ENCODE measurements at places on chromosomes 11 and 22.

GRCh38 chr22:32904044-32904443 is 102.5 kb downstream of the TIMP3 start:
- no peak for DNase-seq

DNA sequence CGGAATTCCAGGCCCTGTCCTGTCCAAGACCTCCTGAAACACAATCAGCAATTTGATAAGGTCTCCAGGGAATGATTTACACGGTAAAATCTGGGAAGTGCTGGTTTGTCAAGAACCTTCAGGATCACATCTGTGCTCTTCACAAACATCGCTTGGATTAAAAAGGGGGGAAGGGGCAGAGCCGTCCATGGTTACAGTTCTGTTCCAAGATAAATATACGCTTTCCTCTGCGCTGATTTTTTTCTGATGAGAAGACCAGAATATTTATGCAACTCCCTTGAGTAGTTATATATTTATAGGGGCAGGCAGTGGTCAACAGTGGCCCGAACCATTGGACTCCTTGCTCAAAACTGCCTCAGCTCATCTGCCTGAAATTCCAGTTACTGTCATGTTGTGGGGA is 9.2 kb upstream of the APOL5 start:
- DNase-seq, result no peak

- DNase-seq, result no peak
Measured at GRCh38 chr11:73249853-73250783, 22.0 kb upstream of the P2RY6 start.

DNA sequence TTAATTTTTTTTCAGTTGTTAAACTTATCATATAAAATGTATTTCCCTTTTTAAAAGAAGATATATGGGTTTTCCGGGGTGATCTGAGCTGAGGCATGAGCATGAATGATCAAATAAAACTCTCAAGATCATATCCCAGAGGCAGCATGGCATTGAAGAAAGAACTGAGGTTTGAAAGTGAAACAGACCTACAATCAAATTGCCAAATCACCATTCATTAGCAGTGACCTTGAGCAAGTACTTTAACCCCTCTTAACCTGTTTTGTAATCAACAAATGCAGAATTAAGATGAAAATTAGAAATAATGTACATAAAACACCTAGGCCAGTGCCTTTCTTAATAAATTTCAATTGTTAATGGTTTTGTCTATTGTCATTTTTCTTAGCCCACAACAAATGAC is 116.0 kb downstream of the RBFOX2 start:
- DNase-seq, result no peak

DNA sequence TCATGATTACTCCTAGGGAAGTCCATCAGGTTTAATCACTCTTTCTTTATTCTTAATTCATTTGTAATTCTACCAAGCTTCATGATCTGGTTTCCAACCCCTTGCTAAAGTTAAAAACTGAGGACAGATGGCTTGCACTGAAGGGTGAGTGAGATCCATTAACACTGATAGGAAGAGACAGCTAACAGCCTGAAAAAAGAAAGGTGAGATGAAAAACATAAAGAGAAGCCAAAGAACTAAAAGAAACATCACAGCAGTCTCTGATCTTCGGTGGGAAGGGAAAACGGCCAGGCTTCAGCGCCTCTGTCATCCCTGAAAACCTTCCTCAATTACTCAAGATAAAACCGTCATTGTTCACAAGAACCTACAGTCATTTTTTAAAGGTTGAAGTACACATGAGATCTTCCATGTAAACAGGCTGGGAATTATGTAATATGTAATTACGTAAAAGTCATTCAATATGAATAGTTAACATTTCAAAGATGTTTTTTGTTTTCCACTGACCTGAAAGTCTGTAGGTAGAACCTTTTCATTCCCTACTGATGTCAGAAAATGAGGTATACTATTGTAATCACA is 41.3 kb downstream of the VSIG10L2 start:
- DNase-seq, result no peak

DNA sequence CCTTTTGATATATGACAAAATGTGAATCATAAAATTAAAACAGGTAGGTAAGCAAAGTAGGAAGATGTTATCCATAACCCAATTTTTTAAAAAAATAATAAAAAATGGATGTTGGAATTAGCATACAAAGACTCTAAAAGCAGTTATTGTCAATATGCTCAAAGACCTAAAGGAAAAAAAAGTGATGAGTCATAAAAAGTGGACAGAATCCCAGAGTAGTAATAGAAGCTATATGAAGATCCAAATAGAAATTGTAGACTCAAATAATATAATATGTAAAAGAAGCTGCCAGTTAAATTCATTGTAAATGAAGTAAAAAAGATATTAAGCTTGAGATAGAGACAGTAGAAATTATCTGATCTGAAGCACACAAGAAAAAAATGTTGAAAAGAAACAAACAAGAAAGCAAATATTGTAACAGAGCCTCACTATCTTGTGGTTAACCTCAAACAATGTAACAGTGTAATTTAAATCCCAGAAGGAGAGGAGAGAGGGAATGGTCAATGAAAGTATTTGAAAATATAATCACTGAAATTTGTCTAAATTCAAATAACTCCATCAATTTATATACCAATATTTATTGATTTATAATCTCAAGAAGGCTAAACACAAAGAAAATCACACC is 773.4 kb upstream of the RAG2 start:
- no peak for DNase-seq

GRCh38 chr22:41504397-41504796 is 35.5 kb downstream of the ACO2 start:
- no peak for DNase-seq

DNA sequence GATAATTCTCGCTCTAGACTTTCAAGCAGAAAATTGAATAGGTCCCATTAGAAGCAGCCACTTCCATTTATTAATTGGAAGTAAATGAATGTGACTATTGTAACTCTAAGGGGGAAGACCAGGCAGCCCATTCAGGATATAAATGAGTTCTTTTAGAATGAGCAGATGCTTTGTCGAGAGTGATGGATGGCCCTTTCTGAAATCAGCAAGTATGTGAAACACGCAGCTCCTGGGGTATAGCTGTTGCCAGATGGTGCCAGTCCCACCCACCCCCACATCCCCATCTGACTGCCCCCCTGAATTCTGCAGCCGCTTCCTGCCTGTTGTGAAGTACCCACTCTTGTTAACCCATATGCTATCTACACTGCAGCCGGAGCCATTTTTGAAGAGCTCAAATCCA is 3.7 kb downstream of the SLC15A3 start:
- no peak for DNase-seq

GRCh38 chr11:75562836-75563484 is 907 bp downstream of the SERPINH1 start:
- DNase-seq, result no peak

DNA sequence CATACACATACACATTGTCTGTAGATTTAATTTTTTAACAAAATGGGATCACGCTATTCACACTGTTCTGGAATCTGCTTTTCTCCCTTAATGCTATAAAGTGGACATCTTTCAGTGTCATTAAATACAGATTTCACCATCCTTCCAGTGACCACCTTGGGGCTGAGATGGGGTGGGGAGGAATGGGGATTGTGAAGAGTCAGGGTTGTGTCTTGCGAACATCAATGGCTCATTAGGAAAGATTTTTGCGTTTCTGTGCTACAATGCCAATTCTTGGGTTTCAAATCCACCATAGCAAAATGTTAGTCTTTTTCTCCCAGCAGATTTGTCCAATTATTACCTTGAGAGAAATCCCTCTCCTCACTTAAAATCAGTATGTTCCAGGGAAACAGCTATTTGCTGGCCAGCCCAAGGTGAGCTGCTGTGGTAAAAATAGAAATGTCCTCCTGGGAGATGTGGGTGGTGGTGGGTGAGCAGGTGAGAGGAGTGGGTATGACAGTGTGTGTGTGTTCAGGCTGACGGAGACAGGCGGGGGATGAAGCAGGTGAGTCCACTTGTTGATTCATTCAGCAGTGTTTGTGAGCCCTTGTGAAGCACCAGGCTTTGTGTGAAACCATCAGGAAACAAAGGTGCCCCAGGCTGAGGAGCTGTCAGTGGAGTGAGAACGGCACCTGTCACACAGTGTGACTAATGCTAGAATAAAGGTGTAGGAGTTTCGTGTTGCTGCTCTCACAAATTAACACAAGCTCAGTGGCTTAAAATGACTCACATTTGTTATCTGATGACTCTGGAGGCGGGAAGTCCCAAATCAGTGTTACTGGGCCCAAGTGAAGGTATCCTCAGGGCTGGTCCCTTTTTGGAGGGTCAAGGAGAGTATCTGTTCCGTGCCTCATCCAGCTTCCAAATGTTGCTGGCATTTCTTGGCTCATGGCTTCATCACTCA is 1.7 kb upstream of the CBX6 start:
- no peak for DNase-seq

DNA sequence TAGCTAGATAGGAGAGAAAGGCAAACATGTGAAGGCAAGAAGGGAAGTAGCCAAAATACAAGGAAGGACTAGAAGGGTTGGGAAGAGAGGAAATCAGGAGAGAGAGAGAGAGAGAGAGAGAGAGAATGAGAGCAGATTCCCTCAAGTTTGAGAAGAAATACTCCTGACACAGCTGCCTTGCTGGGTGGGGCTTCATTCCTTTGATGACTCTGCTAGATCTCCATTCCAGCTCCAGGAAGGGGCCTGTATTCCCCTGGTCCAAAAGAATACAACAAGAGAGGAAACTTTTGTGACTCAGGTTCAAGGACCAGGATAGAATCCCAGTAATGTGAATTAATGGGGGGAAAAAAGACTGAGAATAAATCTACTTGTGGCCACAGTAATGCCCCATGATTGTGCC is 62.9 kb upstream of the SPON1 start:
- no peak for DNase-seq

- no peak for DNase-seq
Measured at GRCh38 chr11:350723-351255, 18.5 kb upstream of the B4GALNT4 start.

- no peak for DNase-seq
Measured at GRCh38 chr22:28629420-28630176, 50.0 kb downstream of the TTC28 start.

- DNase-seq, result no peak
Measured at GRCh38 chr11:97355230-97355629, 965.4 kb downstream of the JRKL start.

DNA sequence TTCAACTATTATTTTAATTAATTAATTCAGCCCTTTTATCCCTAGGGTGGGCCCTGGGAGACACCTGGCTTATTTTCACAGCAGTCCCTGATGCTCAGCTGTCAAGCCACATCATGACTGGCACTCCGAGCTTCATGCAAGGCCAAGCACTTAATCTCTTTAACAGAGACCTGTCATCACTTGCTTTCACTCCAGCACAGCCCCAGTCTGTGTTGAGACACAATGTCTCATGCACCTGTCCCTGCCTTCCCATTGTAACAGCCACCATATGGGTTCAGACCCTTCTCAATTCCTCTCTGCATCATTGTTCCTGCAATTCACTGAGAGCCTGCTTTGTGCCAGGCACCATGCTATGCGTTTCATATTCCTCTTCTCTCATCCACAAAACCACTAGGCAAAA is 222.2 kb upstream of the TENM4 start:
- no peak for DNase-seq

DNA sequence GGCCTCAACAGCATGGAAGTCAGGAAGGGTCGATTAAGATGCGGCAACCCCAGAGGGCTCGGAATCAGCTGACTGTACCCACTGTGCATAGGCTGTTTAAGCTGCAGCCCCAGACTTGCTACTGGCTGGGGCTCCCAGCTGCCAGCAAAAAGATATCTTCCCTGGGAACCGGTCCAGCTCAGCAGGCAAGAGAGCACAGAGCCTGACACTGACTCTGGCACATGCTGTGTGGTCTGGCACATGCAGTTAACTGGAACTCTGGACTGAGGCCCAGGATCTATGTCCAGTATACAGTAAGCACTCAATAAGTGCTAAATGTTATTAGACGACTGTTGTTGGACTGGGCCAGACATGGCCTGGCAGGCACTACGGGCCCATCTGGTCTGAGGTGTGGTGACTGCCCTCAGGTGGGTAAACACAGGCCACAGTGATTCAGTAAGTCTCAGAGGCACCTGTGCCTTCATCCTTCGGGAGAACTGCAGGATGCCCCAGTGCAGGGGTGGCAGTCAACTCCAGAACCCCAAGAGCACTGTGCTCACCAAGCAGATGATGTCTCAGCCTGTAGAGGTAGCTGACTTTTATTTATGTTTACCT is 87.6 kb downstream of the LARGE1 start:
- no peak for DNase-seq

GRCh38 chr11:65888163-65888814 is at the start of gene FIBP:
Gene FIBP (minus strand): TSS chr11:65888471. CDS start chr11:65888418, 53 bp downstream.
- DNase-seq, result peak; percentile 94

DNA sequence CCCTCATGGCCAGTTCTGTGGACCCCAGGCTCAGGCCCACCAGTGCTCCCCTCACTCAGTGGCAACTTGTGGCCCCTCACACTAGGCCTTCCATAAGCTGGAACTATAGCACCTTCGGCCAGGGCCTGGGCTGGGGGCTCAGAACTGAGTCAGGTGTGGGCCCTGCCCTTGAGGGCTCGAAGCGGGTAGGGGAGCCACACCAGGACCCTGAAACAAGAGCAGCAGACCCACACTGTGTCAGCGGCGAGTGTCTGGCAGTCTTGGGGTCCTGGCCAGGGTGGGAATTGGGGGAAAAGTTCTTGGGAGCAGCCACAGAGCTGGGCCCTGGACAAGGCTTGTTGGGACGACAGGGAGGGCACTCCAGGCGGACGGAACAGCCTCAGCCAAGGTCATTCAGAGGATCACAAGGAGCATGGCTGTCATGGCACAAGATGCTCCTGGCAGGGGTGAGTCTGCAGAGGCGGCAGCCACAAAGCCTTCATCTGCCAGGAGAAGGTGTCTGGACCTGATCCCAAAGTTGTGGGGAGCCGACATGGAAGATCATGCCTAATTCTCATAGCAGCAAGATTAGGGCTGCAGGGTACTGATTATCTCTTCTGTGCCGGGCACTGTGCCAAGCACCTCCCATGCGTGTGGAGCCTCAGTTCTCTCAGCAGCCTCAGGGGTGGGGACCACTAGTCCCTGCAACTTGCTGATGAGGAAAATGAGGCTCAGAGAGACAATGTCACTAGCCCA is 50.7 kb downstream of the SHISAL1 start:
- no peak for DNase-seq

DNA sequence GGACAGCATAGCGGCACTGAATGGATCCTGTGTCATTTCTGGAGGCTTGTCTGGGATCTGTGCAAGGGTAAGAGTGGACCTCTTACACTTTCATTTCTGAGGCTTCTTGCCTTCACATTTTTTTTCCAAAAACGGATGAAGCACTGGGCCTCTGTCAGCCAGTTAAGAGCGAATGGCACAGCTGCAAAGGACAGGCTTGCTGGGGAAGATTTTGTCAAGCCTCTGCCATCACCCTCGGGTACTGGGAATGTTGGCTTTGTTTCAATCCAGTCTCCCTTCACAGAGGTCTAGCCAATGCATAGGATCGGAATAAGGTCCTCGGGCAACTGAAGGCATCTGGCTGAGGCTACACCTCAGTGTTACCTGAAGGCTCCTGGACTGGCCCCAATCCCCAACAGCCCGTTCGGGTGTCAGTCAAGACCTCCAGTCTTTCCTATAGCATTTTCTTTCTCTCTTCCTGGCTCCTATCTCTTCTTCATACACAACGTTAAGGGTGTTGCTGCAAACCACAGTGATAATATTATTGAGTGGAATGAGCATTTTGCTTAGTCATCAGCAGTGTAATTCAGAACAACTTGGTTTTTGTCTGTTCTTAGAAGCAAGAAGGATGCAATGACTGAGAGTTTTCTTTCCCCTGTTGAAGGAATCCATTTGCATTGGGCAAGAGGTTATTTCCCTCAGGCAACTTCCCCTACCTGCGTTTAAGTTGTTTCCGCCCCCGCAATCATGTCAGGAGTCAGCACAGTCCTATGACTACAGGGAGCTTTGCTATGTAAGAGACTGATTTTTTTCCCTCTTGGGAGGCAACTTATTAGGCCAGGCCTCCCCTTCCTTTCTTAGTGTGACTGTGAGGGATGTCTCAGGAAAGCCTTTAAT is 22.8 kb downstream of the NPAT start:
- no peak for DNase-seq

All from AG04450 (cell line).